ENCODE measurements at places on chromosomes 4 and X.

DNA sequence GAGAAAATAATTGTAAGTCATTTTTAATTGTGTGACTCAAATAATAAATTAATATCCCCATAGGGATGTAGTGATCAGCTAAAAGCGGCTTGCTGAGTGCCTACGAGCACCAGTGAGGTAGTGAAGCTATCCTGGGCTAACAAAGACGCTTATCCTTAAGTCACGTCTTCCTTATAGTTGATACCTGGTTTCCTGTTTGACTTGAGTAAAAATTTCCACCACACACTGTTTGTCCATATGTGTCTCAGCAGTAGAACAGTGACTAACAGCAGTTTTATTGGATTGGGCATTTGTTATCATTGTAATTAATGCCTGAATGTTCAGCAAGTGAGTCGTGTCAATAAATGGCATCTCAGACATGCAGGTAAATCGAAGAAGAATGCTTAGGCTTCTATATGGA lies 241.1 kb downstream of the GRXCR1 start:
- DNase-seq = no peak

GRCh38 chrX:12956704-12957534 lies 18.0 kb upstream of the TMSB4X start:
- DNase-seq = no peak

DNA sequence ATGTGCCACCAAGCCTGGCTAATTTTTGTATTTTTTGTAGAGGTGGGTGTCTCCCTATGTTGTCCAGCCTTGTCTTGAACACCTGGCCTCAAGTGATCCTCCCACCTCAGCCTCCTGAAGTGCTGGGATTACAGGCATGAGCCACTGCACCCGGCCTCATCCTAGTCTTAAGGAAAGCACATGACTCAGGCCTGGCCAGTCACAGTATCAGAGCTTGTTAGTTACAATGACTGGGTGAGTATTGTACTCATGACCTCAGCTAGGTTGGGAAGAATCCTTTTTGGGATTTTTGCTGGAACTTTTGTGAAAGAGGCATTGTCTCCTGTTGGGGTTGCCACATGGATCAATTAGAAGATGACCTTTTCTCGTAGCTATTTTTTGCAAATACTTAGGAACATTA lies 292.8 kb downstream of the RAPGEF2 start:
- no peak for DNase-seq

DNA sequence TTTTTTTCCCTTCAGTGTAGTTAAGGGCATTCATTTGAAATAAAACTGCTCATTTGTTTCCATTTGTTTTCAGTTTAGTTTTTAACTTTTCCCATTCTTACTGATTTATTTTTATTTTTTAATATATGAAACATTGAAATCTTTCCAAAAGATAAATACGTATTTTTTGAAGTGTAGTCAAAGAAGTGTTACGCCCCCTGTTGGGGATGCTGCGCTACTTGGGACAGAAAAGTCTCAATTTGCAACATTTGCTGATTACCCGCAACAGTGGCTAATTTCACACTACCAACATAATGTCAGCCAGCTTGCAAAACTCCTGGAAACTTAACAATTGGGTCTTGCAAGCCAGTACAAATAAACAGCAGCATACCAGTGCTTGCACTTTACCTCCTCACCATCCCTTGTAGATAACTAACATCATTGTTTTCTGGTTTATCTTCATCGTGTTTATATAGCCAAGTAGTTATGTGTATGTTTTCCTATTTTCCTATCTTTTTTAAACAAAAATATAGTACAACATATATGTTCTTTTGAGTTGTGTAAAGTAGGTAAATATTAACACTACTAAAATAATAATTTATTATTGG lies 158.6 kb downstream of the STPG2 start:
- DNase-seq = no peak

DNA sequence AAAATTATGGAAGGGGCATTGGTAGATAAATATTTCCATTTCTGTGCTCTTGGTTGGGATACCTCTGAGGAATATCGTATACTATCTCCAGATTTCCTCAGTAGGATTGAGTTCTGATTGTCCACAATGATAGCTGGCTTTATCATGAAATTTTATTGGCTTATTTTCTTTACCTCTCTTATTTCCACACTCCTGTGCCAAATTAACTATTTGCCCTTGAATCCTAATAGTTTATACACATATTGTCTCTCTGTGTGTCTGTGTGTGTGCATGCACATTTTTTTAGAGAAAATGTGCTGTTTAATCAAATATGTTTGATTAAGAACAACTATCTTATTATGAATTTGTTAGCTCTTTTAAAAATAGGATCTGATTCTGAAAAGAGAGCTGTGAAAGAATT lies 271.6 kb downstream of the DTHD1 start:
- no peak for DNase-seq

DNA sequence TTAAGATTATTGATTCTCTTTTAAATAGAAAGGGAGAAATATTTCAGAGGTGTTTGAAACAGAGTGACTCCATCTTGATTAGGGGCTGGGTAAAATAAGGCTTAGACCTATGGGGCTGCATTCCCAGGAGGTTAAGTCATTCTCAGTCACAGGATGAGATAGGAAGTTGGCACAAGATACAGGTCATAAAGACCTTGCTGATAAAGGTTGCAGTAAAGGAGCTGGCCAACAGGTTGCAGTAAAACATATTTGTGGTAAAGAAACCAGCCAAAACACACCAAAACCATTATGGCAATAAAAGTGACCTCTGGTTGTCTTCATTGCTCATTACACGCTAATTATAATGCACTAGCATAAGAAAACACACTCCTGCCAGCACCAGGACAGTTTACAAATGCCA lies 165.0 kb downstream of the SPIN4 start:
- no peak for DNase-seq

GRCh38 chr4:67355806-67356205 lies 189.5 kb downstream of the CENPC start:
- no peak for DNase-seq

GRCh38 chr4:64545593-64545992 lies 136.3 kb upstream of the TECRL start:
- DNase-seq = no peak

- no peak for DNase-seq
Measured at GRCh38 chrX:39907964-39908661, 189.6 kb downstream of the BCOR start.

DNA sequence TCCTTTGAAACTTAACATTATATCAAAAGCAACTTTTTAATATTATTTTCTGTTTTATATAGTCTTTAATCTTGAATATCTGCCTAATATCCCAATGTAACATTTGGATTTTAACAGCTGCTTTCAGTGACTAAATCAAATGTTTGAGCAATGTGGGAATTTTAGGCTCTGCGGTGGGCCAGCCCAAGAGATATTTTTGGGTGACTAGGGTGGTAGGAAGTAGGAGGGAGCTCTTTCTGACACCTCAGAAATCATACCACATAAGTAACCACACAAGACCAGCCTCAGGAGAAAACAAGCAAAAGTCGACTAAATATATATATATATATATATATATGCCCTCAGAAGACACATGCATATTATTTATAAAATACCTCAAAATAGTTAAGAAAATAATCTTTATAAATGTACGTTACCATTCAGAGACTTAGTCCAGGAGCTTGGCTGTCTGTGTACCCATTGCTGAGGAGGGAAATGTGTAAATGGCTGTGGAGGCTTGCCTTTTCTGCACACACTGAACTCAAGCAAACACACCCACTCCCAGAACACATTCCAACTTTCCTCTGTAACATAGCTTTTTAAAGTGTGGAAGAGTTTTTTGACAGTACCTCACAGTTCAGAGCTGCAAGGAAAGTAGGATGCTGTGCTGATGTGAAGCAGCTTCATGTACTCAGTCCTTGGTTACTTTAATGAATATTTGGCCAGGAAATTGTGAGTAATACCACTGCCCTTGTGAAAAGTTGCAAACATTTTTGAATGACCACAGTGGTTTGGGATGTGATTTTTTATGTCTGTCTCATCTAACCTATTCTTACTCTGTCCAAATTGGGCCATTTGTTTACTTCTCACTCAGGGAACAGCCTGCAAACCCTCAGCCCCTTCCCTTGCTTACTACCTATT lies at the start of gene RTL3:
Gene RTL3, minus strand, starts transcription at position 484 of the 900 bp plus-strand sequence. CDS start 908 bp downstream, outside the sequence.
- DNase-seq = no peak

DNA sequence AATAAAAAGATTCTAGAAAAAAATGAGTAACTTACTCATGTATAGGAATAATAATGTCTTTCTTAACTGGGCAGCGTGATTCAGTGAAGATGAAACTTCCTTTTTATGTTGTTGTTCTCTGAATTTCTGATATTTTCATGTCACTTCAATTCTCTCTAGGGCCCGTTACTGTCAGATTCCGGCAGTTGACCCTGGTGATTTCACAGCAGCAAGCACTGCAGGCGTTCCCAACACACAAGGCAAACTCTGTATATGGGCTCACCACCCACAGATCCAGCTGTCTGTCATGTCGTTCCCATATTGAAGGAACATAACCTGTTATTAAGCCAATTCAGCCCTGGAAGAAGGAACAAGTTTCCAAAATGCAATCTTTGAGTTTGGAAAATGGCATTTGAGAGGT lies 288.3 kb upstream of the GALNTL6 start:
- DNase-seq = no peak

- no peak for DNase-seq
Measured at GRCh38 chr4:183392377-183392776, 52.1 kb upstream of the CDKN2AIP start.

GRCh38 chr4:155383541-155383940 lies 6.8 kb upstream of the MAP9 start:
- DNase-seq = no peak

Measured in T-cell (primary cell).